ENCODE measurements at places on chromosomes 3 and 15.

DNA sequence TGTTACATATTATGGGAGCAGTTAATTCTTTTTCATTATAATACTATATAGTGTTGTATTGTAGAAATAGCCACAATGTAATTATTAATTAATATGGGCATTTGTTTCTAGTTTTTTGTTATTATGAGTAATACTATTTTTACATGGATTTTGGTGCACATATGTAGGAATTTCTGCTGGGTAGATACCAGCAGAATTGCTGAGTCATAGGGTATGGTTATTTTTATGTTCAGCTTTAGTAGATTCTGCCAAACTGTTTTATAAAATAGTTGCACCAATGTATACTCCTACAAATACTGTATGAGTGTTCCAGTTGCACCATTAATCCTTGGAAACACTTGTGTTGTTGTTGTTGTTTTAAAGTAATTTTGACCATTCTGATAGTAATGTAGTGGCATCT is 91.5 kb downstream of the SH3GL3 start:
- no peak for DNase-seq

- no peak for DNase-seq
Observed at GRCh38 chr15:95266451-95267061, 1035.2 kb downstream of the MCTP2 start.

DNA sequence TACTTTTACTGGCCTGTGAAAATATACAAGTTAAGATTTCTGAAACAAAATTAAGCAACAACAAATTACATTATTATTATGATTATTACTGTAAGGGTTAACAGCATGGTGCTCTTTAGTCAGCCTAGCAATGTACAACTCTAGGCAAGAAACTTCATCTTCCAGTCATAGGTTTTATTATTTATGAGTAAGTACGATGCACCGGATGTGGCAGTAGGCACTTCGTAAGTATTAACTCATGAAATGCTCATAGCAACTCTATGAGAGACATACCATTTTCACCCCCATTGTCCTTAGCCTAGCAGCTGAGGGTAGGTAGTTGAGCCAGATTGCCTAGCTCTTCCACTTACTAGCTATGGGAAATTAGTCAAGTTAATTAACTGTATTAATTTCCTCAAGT is 68.0 kb upstream of the PTPRG start:
- DNase-seq, result no peak

GRCh38 chr3:193859195-193859594 is 266.2 kb downstream of the OPA1 start:
- no peak for DNase-seq

DNA sequence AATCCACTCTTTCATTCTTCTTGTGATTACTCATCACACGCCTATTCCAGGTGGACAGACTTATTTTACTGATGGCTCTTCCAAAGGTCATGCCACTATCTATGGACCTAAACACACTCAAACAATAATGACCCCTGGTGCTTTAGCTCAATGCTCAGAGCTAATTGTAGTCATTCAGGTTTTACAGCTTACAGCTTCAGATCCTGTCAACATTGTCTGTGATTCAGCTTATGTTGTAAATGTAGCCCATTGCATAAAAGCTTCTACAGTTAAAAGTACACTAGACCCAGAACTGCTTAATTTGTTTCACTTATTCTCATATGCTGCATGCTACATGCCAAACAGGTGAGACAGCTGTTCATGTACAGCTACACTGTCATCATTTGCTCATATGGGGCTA is 49.2 kb downstream of the LSM3 start:
- no peak for DNase-seq

GRCh38 chr3:156382458-156383346 is 172.2 kb downstream of the SSR3 start:
- no peak for DNase-seq

GRCh38 chr3:99878005-99878404 is 60.3 kb downstream of the CMSS1 start:
- DNase-seq, result no peak

GRCh38 chr3:100316641-100317069 is 17.9 kb upstream of the NIT2 start:
- no peak for DNase-seq

GRCh38 chr15:97759363-97759762 is 201.1 kb upstream of the ARRDC4 start:
- DNase-seq, result no peak

GRCh38 chr15:22232675-22233074 is 152.3 kb downstream of the OR4M2 start:
- DNase-seq, result no peak

GRCh38 chr15:40348474-40348870 is 2.4 kb upstream of the PHGR1 start:
- DNase-seq, result no peak

GRCh38 chr3:196344663-196345062 is 6.5 kb upstream of the TM4SF19 start:
- no peak for DNase-seq

- no peak for DNase-seq
Observed at GRCh38 chr3:69762768-69763229, 23.5 kb downstream of the MITF start.

DNA sequence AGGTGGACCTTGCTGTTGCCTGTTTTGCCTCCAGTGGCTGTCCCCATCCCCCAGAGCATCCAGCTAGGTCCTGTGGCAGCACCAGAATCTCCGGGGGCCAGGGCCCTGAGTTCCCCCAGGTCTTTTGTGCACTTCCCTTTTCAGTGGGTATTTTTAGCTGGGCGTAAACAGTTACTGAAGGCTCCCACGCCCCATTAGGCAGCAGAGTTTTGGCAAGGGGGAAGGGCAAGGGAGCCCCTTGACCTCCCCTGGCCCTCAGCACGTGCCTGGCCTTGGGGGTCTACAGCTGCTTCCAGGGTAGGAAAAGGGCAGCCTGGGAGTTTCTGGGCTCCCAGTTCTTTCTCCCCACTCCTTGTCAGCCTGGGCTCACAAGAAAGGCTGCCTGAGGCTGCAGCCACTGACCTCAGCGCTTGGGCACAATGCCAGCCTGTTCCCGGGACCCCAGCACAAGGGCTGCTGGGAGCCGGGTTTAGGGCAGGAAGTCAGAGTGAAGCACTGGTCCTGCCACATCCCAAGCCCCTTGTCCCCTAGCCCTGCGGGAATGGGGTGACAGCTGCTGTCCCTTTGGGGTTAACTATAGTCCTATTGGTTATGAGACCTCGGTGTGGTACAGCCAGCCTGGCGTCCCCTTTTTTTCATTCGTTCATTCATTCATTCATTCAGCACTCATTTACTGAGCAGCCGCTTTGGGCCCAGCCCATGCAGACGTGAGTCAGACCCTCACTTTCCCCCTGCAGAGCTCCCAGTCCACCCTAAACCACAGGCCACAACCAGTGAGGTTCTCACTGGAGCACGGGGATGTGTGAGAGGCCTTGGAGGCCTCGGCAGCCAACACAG is 8.4 kb downstream of the CSK start:
- no peak for DNase-seq

- DNase-seq, result no peak
Observed at GRCh38 chr15:70050441-70050840, 47.3 kb downstream of the TLE3 start.

DNA sequence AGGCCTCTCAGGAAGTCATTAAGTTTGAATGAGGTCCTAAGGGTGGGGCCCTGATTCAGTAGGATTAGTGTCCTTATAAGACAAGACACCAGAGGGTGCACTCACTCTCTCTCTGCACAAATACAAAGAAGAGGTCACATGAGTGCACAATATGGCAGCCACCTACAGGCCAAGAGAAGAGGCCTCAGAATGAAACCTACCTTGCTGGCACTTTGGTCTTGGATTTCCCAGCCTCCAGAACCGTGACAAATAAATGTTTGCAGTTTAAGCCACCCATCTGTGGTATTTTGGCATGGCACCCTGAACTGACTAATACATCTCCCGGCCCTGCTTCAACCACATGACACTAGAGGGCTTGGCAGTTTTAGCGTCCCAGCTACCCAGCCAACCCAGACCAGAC is 73.9 kb upstream of the CHRNB4 start:
- DNase-seq, result no peak

- DNase-seq, result no peak
Observed at GRCh38 chr15:99671926-99672635, 61.2 kb downstream of the LYSMD4 start.

DNA sequence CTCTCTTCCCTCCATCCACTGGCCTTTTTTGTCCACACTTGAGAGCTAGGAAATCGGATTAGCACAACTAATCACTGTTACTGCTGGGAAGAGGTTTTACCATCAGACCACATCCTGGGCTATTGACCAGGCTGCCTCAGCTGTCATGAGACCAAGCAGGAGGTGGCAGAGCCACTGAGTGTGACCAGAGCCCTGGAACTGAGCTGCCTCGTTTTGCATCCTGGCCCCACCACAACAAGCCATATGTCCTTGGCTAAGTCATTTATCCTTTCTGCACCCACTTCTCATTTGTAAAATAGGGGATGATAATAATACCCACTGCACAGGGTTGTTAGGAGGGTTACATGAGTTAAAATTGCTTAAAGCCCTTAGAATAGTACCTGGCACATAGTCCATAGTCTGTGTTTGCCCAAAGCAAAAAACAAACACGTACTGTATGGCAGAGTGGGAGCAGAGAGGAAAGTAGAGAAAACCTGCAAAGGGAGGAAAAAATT is 34.1 kb downstream of the TMEM158 start:
- DNase-seq, result no peak

- DNase-seq, result no peak
Observed at GRCh38 chr3:13771496-13771895, 108.4 kb downstream of the WNT7A start.

DNA sequence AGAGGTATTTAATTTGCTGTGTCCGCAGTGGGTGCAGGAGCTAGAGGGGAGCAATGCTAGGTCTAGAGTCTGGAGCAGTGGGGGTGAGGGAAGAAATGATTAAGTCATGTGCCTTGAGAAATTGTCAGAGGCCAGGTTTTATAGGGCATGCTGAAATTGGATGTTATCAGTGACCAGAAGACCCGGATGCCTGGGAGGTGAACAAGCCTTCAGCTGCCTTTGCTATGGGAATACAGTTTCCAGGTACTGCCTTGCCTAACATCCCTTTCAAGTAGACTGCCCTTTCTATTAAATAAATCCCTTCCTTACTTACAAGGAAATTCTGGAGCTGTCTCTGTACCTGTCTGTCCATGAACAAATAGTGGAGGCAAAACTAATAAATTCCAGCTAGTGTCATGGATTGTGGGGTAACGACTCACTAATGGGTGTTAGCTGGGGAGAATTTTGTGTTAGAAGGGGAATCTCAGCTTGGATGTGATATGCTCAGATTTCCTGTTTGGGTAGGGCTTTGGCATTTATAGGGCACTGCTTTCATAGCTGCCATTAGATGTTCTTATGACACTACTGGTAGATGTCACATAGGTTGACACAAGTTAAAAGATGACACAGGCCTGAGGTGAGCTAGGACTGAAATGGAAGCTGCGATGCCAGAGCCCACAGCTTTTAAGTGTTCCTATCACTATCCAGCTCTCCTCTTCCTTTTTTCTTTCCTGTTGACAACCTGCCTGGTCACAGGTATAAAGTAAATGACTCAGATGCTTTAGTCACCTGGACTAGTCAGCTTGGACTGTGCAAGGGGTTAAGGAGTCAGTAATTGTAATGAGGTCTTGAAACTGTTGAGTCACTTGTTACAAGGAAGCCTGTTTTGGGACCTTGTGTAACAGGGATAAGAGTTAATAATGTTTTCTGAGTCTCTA is 21.3 kb downstream of the CHD2 start:
- no peak for DNase-seq

GRCh38 chr3:128369881-128370642 is 96.6 kb downstream of the DNAJB8 start:
- DNase-seq, result no peak

DNA sequence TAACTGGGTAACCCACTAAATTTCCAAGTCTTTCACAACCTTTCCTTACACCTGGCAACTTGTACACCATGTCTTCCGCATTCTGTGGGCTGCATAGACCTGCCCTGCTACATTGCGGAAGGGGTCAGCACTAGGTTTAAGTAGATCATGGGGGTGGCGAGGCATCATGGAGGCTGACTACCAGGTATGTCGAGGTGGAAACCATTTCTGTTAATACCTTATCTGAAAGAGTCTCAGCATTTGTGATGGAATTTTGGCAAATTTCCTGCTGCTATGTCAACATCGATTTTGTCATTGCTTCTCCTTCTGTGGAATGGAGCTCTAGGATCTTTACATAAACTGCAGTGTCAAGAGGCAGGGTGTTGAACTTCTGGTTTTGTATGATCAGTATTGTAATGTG is 187.2 kb downstream of the GHSR start:
- no peak for DNase-seq

GRCh38 chr3:111194048-111194447 is 122.4 kb downstream of the NECTIN3 start:
- DNase-seq, result no peak

GRCh38 chr3:48064292-48064829 is 48.1 kb upstream of the MAP4 start:
- no peak for DNase-seq

DNA sequence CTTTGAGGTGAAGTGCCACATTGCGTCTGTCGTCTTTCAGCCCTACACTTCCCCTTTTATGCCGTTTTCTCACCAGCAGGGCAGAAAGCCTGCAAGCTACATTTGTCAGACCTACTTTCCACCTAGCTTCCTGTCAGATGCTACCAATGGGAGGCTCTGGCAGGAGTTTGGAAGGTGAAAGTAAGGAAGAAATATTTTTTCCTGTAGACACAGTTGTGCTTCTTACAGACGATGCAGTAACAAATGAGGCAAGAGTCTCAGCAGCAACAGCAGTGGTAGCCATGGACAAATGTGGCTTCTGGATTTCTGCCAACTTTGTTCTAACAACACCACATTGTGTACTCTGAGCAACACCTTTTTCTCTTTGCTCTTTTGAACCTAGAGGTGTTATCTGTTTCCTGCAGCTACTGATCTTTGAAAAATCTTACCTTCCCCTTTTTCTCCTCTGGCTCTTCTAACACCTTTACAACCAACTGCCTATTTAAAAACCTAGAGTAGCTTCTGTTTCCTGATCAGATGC is 70.6 kb upstream of the STT3B start:
- DNase-seq, result no peak

- DNase-seq, result no peak
Observed at GRCh38 chr15:85750319-85751290, 44.1 kb downstream of the KLHL25 start.

Data from stimulated activated CD4-positive, alpha-beta T cell treated with anti-CD3 and anti-CD28 coated beads, TNF-alpha, amount 100 ng/mL, for 4 hours (primary cell).